HFF-Myc (cell line): ENCODE measurements at places on chromosomes 7 and 10.

GRCh38 chr7:24889611-24890010, 90.4 kb downstream of the OSBPL3 start:
- DNase-seq: no peak

DNA sequence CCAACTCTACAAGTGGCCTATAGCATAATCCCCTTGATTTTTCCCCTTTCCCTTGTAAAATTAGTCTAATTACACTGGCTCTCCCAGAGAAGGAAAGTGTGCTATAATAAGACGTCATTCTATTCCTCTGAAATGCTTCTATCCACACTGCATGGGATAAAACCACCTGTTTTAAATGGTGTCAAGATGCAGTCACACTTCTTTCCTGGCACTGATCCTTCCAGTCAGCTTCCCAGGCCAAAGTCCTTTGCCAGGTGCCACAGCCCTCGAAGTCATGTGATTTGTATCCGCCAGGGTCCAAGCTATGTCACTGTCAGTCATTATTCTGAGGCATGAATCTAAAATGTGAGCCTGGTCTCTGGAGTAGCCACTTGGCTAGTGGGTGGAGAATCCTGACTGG, 169.0 kb upstream of the KIAA1217 start:
- DNase-seq: no peak

GRCh38 chr7:25847336-25848070, 304.5 kb upstream of the NFE2L3 start:
- DNase-seq: no peak

DNA sequence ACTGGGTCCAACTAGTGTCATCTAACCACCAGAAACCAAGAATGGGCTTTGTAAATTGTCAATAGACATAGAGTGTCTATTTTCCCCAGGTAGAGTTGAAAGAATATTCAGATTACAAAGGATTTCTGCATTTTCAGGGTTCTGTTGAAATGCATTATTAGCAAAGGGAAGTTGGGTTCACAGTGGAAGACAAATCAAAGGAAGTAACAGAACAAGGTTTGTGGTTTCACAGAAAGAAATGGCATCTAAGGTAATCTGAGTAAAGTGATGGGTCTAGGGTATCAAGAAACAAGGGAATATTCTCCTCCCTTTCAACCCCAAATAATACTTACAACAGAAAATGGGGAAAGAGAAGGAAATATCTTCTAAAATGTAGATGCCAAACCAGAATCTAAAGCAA, 25.8 kb downstream of the CEP41 start:
- no peak for DNase-seq

GRCh38 chr10:124336186-124336585, 82.5 kb downstream of the OAT start:
- DNase-seq: no peak

- DNase-seq: no peak
Observed at GRCh38 chr10:16866541-16867275, 49.5 kb upstream of the RSU1 start.

DNA sequence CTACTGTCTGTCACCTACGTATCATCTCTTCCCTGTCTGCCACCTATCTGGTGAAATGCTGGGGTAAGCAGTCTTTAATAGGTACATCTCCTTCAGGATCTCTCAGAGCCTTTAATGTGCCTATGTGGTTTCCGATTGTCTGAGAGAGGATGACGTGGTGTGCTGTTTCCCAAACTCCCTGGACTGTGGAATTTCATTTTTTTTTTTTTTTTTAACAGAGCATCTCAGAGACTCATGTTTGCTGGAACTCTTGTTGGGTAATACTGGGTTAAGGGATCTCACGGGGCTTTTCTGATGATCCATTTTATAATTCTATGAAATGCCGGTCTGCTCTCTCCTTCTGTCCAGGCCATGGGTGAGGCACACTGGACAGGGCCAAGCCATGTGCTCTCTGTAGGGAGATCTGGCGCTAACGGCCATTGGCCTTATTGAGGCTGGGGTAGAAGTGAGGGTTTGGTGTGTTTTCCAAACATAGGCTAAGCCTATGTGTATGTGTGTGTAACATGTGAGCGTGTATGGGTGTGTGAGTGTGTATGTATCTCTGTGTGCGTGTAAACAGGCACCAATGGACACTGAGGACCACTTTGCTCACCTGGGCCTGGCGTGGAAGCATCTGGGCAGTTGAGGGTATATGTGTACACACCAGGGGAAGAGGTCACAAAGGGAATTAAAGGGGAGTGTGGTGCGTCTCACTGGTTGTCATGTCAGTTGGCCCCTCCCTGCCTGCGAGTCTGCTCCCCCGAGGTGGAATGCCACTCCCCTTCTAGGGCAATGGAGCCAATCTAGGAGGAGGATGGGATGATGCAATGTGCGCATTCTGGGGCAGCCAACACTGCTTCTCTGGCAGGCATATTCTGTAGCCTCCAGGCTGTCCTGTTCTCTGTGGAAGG, 7.8 kb downstream of the ADRA2A start:
- no peak for DNase-seq

- DNase-seq: no peak
Observed at GRCh38 chr7:9600974-9601373, 1167.6 kb downstream of the NXPH1 start.

DNA sequence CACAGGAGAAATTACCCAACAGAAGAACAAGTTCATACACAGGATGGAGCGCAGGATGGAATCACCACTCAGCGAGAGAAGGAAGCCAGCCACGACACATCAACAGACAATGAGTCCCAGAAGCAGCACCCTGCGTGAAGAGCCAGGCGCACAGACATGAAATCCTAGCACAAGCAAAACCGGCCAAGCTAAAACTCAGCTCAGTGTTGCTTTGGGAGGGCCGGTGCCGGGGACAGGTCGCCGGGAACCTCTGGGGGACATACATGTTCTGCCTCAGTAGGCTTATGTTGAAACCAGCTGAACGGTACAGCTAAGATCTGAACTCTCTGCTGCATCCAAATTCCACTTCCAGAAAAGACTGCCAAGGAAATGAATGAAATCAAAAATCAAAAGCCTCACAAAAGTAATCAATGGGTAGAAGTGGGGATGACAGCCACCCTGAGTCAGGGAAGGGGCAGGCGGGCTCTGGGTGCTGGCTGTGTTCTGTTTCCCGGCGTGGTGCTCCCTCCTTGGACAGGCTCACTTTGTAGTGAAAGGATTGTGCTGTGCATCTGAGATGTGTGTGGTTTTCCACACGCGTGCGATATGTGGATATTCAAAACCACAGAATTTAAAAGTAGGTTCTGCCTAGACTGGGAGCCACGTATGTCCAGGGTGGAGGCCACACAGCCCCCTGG, 114.7 kb downstream of the PDGFA start:
- DNase-seq: no peak

- no peak for DNase-seq
Observed at GRCh38 chr10:75922435-75922834, 491.0 kb downstream of the LRMDA start.

DNA sequence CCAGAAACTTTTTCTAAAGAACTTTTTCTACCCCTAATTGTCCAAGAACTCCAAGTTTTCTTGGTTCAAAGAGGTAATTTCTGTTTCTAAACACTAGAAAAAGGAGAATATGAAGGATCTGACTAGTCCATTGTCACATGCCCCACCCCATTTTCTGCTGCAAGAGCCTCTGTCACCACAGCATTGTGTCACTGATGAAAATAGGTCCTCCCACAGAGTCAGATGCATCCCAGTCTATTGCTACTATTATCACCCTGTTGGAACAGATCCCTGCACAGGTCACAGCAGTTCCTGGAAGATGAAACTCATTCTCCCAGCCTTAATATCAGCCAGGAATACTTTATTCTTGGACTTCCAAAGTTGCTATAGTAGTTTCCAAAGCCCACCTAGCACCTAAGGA, 7.5 kb upstream of the CFTR start:
- no peak for DNase-seq

- DNase-seq: no peak
Observed at GRCh38 chr7:157905651-157906461, 569.1 kb downstream of the DNAJB6 start.

DNA sequence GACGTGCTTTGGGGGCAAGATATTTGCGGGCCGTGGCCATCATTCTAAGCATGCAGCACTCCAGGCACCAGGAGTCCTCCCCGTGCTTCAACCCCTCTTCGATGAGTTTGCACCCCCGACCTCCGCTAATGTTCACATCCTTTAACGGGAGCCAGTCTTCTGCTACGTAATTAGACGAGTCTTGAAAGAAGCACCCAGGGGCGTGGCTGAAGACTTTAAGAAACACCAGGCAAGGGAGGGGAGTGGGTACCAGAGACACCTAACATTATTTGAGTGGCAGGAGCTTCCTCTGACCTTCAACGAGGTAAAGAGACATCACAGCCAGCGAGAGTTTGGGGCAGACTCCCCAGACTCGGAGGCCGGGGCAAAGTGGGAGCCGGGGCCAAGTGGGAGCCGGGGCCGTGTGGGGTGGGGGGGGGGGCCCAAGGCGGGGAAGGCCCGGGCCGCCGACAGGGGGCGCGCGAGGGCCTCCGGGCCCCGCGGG, 31.1 kb upstream of the TOMM7 start:
- DNase-seq: no peak

DNA sequence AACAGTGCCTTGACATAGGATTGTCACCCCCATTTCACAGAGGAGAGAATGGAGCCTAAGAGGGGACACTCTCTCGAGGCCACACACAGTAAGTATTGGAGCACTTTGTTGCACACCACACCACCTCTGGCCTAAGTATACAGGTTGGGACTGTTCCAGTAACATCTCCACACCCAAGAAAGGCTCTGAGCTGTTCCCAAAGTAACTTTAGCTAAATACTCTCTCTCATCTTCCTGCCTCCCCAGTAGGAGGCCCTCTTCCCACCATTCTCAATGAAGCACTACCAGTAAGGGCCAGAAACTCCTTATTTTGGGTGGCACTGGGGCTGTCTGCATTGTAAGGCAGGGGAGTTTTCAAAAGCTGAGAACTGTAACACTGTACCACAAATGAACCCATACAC, 189.5 kb downstream of the ZNF438 start:
- no peak for DNase-seq

DNA sequence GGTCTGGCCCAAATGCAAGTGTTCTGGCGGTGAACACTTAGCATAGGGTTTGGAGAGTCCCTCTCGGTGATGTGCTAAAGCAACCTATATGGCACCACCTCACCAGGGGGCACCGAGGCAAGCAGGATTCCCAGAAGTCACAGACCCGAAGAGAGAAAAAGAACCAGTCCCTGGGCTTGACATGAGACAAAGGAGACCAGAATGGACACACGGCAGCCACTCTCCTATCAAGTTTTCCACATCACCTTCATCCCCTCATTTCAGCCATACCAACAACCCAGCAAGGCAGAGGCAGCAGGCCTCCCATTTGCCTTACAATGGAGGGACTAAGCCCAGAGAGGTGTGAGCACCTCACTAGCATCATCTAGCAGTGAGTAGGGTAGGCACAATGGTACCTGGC, 19.7 kb downstream of the GPRIN2 start:
- no peak for DNase-seq

- no peak for DNase-seq
Observed at GRCh38 chr10:30503700-30504266, 69.8 kb downstream of the MAP3K8 start.

GRCh38 chr10:13449296-13449695, 79.5 kb downstream of the BEND7 start:
- no peak for DNase-seq

DNA sequence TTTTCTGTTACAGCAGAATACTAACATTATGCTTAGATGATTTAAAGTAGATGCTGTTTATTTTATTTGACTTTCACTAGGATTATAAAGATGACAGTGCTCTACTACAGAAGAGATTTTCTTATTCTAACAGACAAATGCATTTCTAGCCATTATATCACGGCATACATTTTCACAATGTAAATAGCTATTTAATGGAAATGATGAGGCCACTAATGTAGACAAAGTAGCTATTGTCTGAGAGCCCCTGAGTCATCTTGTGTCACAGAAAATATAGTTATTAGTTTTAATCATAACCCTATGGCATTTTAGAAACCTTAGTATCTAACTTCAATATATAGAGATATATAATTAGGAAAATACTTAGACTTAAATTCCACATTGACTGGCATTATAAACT, 158.0 kb upstream of the AHR start:
- DNase-seq: no peak

DNA sequence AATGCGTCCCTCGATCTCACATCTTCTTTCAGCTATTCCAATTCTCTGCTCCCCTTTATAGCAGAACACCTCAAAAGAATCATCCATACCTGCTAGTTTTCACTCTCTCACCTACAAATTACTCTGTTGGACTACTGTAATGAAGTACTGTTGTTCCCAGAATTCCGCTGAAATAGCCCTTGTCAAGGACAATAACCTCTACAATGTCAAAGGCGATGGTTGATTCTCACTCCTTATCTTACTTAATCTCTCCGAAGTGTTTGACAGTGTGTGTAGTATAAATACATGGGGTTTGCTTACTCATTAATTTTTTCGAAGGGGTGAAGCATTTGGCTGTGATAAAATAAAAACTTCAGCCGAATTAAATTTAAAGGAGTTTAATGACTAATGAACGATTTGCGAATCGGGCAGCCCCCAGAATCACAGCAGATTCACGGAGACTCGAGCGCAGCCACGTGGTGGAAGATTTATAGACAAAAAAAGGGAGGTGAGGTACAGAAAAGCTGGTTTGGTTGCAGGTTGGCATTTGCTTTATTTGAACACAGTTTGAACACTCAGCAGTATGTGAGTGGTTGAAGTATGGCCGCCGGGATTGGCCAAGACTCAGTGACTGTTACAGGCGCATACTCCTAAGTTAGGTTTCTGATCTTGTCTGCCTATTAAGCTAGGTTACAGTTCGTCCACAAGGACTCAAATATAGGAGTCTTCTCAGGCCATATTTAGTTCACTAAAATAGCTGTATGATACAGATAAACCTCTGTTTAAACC, 29.8 kb downstream of the SYPL1 start:
- no peak for DNase-seq

DNA sequence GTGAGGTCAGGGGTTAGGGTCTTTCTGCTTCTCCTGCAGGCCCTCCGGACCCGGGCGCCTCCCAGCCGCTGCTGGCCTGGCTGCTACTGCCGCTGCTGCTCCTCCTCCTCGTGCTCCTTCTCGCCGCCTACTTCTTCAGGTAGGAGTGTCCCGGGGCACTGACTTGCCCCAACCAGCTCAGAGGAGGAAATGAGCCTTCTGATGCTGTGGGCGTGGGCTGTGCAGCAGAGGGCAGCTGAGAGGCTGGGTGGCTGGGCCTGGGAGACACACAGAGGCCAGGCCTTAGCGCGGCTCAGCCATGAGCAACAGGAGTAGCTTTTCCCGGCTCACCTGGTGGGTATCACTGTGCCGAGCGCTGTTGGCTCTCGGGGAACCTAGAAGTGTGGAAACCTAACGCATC, 78.9 kb downstream of the MKI67 start:
- DNase-seq: no peak

DNA sequence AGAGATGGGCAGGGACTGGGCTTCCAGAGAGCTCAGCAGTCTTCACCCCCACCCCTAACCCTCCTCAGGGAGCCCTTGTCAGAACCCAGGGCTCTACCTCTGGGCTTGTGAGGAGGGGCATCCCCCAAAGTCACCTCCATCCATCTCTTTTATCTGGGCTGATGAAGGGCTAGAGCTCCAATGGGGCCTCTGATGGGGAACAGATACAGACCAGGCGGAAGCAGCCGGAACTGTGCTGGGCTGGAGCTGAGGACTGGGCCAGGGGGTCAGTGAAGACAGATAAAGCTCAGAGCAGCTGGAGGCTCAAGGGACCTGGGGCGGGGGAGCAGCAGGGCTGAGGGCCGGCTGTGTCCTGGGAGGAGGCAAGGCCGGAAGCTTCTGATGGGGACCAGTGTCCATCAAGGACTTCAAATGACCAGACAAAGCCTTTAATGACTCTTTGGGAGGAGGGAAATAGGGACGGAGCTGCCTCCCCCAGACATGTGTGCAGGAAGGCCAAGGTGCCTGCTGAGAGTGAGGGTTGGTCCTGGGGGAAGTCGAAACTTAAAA, 10.2 kb downstream of the KAZALD1 start:
- no peak for DNase-seq
